COLO829 (cell line): ENCODE measurements at places on chromosomes 6 and 20.
A peak's percentile ranks its signal among the peaks of the same experiment; 100 is the strongest.

- no peak for DNase-seq
These were observed 58.8 kb upstream of the MAP3K7 start for GRCh38 chr6:90645634-90646033.

GRCh38 chr6:158813032-158813431, 6.1 kb downstream of the EZR start:
- no peak for DNase-seq

GRCh38 chr6:84774985-84775284, 10.5 kb upstream of the TBX18 start:
- no peak for DNase-seq

GRCh38 chr6:95866732-95867131, 149.0 kb upstream of the FUT9 start:
- DNase-seq, result peak; percentile 1

DNA sequence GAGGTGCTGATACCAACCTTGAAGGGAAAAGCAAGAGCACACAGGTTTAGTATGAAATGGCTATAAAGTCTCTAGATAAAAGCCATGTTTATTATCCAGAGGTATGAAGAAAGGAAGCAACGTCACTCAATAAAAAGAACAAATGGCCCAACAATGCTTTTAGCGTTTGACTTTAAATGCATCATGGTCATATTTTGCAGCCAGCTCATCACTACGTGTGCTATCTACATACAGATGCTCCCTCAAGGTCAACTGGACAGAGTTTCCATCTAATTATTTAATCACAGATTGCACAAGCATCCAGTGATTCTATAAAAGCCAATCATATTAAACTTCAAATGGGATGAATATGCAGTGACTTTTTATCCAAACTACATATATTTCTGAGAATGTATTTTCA, 127.6 kb upstream of the SYNDIG1 start:
- DNase-seq, result no peak

- no peak for DNase-seq
These were observed 40.7 kb downstream of the PREX1 start for GRCh38 chr20:48786951-48787705.

DNA sequence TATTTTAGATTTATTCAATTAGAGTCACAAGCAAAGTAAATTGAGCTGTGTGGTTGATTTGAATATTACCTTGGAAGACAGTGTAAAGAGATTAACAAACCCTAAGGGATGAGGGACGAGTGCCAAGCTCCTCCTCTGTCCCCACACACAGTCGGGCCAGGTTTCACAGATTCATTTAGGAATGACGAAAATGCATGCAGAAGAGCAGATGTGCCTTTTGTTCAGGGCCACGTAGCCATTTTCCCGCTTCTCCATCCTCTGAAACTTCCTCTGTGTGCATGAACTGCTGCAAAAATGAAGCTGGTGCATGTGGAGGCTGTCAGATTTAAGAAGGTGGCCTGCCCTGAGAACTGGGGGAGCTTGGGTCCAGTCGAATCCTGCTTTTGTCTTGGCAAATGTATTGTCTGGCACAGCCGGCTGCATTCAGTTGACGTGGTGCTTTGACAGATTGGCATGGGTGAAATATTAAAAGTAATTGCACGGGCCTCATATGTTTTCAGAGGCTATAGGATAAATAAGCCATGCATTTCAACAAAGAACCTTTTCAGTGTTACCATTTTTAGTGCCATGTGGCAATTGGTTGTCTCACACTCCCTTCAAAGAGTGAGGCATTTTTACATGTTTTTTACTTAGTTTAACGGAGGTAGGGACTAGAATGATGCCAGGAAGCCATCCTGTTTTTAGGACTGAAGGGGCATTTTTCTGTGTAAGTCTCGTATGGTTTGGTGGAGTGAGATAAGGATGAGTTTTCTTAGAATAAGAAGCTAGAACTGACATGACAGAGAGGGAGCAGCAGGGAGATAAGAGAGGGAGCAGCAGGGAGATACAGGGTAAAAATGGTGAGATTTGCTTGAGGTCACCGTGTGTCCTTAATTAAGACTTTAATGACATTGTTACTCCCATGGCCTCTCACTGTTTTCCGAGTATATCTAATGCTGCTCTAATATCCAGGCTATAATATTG, 361.1 kb downstream of the NRN1 start:
- DNase-seq, result no peak

- DNase-seq, result no peak
These were observed 57.7 kb downstream of the PPP1R16B start for GRCh38 chr20:38863024-38863851.

- DNase-seq, result no peak
These were observed 242.4 kb downstream of the ALDH8A1 start for GRCh38 chr6:134707342-134708031.

GRCh38 chr6:116309657-116310056, 29.9 kb upstream of the TSPYL1 start:
- no peak for DNase-seq

DNA sequence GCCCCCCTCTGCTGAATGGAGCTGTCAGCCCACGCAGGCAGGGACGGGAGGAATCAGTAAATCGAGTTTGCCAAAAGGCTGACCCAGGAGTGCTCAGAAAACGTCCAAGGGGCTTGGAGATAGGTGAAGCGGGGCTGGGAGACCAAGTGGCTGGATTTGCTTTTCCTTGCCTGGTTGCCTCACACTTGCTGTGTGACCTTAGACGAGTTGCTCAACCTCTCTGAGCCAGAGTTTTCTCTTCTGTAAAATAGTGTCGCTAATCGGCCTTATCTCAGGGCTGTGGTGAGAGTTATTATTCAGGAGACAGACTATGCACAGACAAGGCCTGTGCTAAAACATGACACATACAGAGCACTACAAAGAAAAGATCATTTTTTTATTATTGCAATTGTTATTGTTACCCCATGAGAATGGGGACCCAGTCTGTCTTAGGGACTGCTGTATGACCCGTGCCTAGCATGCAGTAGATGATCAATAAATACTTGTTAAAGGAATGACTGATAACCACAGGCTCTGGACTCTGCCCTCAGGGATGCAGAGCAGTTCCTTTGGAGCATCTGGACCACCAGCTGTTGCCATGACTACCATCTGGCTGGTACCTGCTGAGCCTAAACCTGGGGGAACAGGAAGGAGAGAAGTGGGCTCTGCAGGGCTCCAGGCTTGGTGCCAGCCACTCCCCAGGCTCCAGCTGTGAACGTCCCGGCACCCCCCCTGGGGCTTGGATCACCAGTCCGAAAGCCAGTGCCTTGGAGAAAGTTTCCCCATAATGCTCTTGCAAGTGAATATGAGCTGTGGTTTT, 901 bp downstream of the KCNK15 start:
- DNase-seq, result no peak

GRCh38 chr20:4987130-4987529, 14.2 kb downstream of the SLC23A2 start:
- DNase-seq, result no peak

DNA sequence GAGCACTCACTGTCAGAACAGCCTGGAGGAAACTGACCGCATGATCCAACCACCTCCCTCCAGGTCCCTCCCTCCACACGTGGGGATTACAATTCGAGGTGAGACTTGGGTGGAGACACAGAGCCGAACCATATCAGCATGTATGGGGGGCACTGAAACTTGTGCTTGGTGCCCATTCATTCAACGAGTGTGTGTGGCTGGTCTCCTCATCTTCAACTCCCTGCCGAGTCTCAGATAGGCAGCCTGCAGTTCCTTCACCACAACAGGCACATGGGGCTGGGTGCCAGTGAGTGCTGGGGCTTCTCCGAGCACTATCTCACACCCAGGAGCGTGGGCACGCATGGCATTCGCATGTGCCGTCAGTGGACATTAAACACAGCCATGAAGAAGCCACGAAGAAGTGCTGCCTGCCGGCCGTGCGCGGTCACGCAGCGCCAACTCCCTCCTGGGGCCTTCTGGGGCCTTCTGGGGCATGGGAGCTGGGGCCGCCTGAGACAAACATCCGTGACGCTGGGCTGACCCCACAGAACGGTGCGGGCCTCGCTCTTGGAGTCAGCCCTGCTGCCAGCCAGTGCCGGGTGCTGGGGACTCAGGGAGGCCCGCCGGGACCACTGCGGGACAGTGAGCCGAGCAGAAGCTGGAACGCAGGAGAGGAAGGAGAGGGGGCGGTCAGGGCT, 714 bp upstream of the RTEL1 start:
- no peak for DNase-seq

GRCh38 chr20:5156675-5157448, 30.1 kb downstream of the CDS2 start:
- DNase-seq, result no peak

GRCh38 chr6:12313306-12313991, 23.3 kb downstream of the EDN1 start:
- no peak for DNase-seq

DNA sequence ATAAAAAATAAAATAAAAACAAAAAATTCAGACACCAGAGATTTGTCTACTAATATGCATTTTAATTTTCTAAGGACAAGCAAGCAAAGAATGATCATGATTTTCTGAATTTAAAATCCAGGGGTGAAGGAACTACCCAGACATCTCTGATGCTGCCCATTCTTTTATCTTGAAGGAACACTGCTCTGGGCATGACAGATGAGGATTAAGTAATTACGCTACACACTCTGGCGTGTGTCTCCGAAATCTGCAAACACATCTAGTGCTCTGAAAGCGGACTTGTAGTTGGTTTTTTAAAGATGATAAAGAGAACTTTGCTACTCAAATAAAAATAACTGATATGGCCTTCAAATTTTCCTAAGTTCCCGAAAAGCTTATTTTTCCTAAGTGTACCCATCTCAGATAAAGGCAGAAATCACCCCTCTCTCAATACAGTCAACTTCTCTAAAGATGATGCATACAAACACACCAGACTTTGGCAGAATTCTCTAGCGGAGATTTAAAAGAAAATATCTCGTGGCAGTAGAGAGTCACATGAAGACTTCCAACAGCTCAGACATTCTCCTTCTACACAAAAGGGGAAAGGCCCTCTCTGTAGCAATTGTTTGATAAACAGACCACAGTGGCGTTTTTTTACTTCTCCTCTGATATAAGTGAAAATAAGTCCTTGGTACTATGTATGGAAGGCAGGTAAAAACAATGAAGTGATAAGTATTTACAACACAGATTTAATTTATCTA, 133.8 kb downstream of the BACH2 start:
- no peak for DNase-seq

DNA sequence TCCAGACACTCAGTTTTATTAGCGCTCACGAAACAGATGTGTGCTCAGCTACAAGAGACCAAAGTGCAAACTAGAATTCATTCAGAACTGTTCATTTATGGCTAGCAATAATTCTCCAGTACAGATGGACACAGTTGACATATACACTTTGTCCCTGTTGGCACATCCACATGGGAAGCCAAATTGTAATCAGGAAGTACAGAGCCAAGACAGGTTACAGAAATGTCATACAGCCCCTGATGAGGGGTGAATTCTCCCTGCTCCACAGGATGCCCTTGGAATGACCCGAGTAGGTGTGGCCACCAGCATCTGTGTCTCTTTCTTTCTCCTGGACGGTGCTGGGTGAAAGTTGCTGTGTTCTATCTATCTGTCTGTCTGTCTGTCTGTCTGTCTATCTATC, 7.6 kb downstream of the DHX35 start:
- DNase-seq, result no peak

- DNase-seq, result no peak
These were observed 63.4 kb downstream of the ARID1B start for GRCh38 chr6:156840606-156841005.
